Activated CD4-positive, CD25-positive, alpha-beta regulatory T cell treated with anti-CD3 and anti-CD28 coated beads, Interleukin-2, amount 50 U/mL, for 72 hours (primary cell): ENCODE measurements at places on chromosomes 7 and 10.

GRCh38 chr10:96122824-96123223 is 7.3 kb upstream of the ZNF518A start:
- no peak for DNase-seq

DNA sequence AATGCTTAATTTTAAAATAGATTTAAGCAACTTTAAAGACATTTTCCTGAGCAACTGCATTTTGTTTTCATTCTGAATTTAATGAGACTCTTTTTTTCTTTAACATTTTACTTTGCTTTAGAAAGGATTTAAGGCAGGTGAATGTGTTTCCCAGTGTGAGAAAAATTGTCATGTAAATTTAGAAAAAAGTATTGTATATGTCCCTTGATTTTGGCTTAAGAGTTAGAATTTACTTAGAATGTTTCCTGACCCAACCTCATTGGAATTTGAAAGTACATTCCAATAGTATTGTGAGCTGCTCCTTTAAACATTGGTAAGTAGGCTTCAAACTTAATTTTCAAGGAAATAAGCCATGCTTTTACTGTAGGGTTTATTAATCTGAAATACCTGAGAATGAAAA is 110.2 kb downstream of the PTEN start:
- DNase-seq: no peak

DNA sequence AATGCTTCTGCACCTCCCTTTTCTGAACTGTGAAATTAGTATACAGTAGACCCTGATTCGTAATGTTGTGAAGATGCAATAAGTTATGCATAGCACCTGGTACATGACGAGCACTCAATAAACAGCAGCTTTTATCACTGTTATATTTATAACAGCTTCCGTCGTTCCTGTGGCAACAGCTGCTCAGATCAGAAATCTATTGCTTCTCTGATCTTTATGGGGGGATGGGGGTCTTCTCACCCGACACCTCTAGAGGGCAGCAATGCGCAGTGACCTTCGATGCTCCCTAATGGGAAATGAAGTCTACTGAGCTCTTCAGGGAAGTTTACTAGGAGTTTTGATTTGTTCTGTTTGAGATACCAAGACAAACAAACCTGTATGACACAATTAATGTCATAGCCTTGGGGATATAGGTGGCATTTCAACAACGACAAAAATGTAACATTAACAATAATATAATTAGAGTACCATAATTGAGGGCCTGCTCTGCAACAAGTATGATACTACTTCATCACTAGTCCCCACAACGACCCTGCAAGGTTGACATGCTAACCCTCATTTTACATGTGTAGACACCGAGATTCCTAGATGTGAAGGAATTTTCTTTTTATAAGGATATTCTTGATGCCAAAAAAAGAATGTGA is 289.6 kb downstream of the SFMBT2 start:
- DNase-seq: peak; percentile 62

DNA sequence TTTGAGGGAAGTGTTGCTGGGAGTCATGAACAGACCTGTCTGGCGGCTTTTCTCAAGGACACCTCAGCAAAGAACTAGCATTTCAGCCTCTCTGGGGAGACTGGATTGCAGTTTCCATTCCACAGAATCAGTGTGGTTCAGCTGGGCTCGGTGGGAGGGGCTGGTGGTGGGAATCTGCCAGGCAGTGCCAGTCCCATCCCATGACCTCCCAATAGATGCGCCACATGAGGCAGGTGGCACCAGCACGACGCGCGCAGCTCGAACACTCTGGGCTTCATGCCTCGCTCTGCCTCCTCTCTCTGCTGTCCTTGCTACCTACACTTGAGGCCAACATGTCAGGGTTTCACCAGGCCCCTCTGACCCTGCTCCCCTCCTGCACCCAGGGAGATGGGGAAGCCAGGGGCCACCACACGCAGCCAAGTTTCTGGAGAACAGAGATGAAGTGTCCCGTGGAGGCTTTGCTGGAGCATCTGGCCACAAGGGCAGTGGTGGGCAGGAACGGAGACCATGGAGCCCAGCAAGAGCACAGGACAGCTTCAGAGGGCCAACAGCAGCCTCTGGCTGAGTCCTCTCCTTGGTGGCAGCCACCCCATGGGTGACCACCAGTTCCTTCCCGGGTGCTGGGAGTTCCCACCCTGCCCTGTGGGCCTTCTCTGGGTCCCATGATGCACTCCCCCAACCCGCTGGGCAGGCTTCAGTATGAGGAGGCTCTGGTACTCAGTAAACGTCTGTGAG is 2.3 kb downstream of the NACAD start:
- DNase-seq: no peak

GRCh38 chr7:90593205-90593604 is 2.9 kb upstream of the CDK14 start:
- no peak for DNase-seq

DNA sequence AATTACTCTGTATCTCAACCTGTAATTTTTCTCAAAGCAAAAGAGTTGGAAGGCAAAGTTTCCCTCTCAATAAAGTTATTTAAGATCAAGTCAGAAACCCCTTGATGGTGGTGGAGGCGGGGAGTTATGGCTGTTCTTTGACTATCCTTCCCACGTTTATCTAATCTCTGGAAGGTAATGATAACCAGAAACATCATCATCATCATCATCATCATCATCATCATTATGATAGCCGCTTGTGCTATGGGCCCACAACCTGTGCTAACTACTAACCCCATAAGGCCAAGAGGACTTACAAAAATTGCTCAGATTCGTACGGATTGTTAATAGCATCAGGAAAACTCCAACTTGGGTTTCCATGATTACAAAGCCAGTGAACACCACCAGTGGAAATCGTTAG is 502.3 kb downstream of the SH2D4B start:
- DNase-seq: no peak

DNA sequence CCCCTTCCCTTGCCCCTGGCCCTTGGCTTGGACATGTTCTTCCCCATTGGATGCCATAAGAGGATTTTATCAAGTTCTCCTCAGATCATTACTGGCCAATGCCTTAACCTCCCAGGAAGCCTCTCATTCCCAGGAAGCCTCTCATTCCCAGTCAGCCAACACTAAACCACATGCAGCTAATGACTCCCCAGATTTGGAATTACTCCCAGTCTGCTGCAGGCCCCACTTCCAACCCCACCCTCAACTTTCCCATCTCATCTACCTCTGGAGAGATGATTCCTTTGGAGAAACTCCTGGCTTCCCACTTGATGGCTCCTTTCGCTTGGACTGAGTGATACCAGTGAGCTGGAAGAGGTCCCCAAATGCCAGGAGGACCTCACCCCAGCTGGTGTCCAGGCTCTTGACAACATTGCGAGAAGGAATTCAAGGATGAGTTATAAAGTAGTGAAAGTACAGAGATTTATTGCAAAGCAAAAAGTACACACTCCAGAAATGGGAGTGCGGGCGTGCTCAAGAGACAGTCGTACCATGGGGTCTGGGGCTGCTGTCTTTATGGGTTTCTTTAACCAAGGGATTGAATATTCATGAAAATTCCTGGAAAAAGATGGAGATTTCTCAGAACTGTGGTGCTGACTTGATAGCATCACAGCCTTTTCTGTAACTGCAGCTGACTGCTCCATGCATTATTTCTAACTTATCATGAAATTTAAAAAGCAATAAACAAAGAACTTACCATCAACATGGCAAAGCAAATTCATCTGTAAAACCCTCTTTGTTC is 117.2 kb upstream of the ADCY1 start:
- no peak for DNase-seq

DNA sequence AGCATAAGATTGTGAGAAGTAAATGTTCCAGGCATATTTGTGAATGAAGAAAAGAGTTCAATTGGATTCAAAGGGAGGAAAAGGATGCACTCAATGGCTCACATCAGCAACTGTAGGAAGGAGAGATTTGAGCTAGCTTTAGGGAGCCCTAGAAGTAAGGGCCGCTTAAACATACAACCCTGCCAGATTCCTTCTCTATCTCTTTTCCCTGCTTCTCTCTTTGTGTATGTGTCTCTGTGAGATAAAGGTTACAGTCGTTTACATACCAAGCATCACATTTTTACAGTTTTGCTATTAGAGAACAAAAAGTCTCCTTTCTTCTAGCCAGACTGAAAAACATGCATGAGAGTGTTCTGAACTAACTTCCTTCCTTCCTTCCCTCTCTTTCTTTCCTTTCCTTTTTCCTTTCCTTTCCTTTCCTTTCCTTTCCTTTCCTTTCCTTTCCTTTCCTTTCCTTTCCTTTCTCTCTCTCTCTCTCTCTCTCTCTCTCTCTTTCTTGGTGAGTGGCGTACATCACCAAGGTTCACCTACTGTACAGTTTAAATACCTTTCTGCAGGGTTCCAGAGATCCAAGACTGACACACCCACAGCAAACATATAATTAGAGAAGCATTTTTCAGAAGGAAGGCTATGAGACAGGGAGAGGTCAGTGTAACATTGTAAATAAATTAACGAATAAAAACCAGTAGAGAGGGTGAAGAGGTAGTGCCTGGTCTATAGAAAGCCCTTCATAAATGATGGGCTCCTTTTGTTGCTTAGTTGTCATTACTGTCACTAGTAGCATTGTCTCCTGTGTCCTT is 240.4 kb downstream of the ARL4A start:
- no peak for DNase-seq

DNA sequence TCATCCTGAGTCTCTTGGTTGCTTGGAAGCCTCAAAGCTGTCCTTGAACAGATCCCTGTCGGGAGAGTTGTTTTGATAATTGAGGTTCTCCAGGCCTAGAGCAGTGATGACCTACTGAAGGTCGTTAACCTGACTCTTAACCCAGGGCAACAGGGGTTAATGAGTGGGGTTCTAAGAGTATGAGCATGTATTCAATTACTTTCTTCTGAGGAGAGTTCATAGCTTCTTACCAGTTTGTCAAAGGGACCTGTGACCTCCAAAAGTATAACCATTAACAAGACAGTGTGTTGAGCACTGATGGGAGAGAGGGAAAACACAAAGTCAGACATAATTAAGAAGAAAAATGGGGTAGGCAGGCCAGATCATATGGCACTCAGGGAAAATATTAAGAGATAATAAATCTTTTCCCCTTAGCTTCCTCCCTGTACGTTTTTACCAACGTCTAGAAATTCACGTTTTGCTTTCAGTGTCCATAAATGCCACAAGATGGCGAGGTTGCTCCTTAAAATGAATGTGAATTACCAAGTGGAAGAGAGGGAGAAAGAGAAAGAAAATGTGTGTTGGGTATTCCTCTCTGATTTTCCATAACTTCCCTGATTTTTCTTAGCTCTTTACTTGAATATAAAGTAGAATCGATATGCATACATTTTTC is 97.6 kb downstream of the SUGCT start:
- no peak for DNase-seq

GRCh38 chr7:107312418-107312817 is 143.6 kb downstream of the HBP1 start:
- no peak for DNase-seq

DNA sequence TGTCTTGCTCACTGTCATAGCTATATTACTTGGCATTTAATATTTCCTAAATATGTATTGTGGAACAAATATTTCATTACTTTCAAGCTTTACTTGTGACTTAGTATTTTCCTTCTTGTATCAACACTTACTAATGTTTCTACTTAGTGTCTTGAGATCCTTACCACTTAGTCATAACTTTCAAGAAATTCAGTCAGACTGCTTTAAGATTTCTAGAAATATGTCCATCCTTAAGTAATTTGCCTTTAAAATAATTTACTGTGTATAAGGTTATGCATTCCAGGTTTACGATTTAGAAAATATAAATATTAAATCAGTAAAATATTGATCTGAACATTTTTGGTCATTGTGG is 87.3 kb upstream of the CSTF2T start:
- no peak for DNase-seq

- DNase-seq: no peak
Measured at GRCh38 chr7:69412331-69413146, 185.7 kb upstream of the AUTS2 start.

GRCh38 chr7:24434972-24435371 is 138.3 kb upstream of the PALS2 start:
- no peak for DNase-seq
